ENCODE measurements at places on chromosomes 16 and 17.

- no peak for DNase-seq
These were observed 4.8 kb upstream of the CALB2 start for GRCh38 chr16:71353736-71354135.

DNA sequence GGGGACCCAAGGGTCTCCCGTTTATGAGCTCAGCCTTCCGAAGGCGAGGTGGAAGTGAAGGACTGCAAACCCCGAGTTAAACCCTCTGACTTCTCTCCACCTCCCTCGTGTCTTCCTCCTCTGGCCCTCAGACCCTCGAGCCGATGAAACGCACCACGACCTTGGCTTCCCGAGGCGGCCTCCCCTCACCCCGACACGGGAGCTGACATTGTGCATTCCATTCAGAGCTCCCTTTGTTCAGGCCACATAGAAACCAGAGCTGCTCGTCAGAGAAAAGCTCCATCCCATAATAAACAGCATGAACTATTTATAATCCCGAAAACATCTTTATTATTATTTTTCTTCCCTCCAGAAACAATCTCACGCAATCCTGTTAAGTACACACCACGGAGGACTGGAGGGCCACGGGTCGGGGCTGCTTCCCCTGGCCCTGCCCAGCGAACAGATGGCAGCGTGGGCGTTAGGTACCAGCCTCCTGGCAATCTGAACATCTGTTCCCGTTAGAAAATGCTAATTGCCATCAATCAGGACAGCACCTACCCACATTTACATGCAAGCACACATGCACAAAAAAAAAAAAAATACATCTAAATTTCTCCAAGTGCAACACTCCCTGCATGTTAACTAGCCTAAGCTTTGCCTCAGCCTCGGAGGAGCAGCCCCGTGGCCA lies 145.7 kb downstream of the RBFOX3 start:
- DNase-seq = no peak

- no peak for DNase-seq
These were observed 40.3 kb upstream of the VPS4A start for GRCh38 chr16:69270831-69271230.

GRCh38 chr16:26645614-26646013 lies 421.1 kb upstream of the C16orf82 start:
- no peak for DNase-seq

- no peak for DNase-seq
These were observed 61.5 kb downstream of the GNAO1 start for GRCh38 chr16:56252835-56253234.

GRCh38 chr17:64183815-64184214 lies 53.9 kb upstream of the ERN1 start:
- no peak for DNase-seq

GRCh38 chr17:11639736-11640462 lies 41.6 kb downstream of the DNAH9 start:
- no peak for DNase-seq
